ENCODE measurements at places on chromosomes 12 and 14.
A peak's percentile ranks its signal among the peaks of the same experiment; 100 is the strongest.

- DNase-seq: peak; percentile 87
Observed at GRCh38 chr14:89628521-89628920, 211.5 kb upstream of the FOXN3 start.

GRCh38 chr14:89373185-89373584 is 43.8 kb downstream of the FOXN3 start:
- DNase-seq: no peak

DNA sequence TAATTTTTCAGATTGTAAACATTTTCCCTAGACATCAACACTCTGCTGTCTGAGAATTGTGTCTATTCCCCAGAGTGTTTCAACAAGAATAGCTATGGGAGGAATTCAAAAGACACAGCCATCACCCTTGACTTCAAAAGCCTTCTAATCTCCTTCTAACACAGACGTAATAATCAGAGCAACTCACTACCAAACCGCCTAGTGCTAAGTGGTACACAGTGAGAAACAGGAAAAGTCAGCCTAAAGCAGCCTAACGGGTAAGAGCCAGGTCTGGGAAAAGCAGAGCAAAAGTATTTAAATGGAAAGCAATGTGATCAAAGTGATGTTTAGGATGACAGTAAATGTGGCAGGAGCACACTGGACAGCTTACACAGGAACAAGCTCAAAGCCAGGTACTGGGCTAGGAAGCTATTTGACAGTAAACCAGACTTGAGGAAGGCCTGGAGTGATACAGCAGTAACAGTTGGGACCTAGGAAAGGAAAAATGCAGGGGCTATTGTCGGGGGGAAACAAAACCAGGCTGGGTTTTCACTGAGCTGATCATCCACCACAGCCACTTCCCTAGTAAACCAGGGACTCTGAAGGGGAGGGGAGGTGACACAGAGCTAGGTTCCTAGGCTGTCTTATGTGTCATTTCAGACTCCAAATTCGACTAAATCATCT is 29.4 kb downstream of the CORO1C start:
- DNase-seq: peak; percentile 12

DNA sequence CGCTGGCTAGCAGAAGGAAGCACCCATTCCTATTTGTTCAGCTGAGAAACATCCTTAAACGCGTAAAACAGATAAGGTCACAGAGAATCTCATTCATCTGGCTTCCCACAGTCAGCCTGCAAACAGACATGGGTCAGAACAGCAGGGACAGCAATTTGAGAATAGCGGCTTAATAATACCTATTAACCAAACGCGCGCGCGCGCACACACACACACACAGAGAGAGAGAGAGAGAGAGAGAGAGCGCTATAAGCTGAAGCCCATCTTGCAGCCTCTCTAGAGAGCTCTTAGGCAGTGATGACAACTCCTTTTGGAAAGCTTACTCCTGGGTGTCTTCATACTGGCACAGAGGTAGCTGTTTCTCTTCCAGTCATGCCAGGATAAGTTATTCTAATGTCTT is 26.4 kb downstream of the TMEM132D start:
- DNase-seq: no peak

DNA sequence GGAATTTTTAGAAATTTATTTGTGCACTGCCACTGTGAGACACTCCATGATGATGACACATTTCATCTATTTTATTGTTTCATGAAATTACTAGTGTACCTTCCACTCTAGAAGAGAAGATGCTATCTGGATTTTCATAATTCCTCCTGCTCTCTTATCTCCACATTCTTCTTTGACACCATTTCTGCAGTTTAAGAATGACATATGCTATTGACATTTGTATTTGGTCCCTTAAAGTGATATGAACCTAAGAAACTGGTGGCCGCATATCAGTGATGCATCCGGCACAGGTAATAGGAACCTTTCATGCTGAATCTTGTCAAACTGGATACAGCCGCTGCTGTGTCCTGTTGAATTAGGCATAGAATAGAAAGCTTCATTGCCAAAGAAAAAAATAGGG is 696.3 kb downstream of the TMEM121 start:
- DNase-seq: no peak

- DNase-seq: peak; percentile 68
Observed at GRCh38 chr14:77151918-77152588, 10.5 kb upstream of the ZDHHC22 start.

DNA sequence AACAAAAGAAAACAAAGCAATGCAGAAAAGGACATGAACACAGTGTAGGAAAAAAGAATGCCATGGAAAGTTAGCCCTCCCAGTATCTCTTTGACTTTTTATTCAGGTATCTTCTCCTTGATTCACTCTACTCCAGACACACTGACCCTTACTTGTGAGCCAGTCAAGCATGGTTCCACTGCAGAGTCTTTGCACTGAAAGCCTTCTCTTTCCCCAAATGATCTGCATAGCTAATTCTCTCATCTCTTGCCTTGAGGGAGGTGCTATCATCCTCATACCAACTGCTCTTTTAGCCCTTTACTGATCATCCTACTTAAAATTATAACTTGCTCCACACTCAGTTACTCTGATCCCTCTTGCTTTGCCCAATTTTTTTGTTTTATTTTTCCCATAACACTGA is 101.2 kb upstream of the SLC16A7 start:
- no peak for DNase-seq

- DNase-seq: no peak
Observed at GRCh38 chr12:113170926-113171325, 14.4 kb downstream of the DDX54 start.

GRCh38 chr12:118446247-118446646 is 69.9 kb downstream of the SUDS3 start:
- DNase-seq: no peak

Measured in DMS79 (cell line).